Stimulated activated CD8-positive, alpha-beta memory T cell treated with anti-CD3 and anti-CD28 coated beads, Interleukin-4, amount 100 ng/mL, for 24 hours (primary cell): ENCODE measurements at places on chromosomes 3 and 15.

- no peak for DNase-seq
These were observed 945 bp upstream of the PLA2G4F start for GRCh38 chr15:42157381-42157780.

- DNase-seq, result no peak
These were observed 23.0 kb downstream of the SUCNR1 start for GRCh38 chr3:151896246-151897012.

GRCh38 chr3:182912474-182912873, 67.9 kb downstream of the DCUN1D1 start:
- no peak for DNase-seq

- DNase-seq, result no peak
These were observed 365.0 kb downstream of the NLGN1 start for GRCh38 chr3:173762501-173762900.

GRCh38 chr15:84658080-84658787, at the start of gene NMB:
Gene NMB, minus strand, starts transcription at chr15:84658199. Its CDS starts 47 bp downstream, at chr15:84658152.
- DNase-seq, result peak; percentile 72

DNA sequence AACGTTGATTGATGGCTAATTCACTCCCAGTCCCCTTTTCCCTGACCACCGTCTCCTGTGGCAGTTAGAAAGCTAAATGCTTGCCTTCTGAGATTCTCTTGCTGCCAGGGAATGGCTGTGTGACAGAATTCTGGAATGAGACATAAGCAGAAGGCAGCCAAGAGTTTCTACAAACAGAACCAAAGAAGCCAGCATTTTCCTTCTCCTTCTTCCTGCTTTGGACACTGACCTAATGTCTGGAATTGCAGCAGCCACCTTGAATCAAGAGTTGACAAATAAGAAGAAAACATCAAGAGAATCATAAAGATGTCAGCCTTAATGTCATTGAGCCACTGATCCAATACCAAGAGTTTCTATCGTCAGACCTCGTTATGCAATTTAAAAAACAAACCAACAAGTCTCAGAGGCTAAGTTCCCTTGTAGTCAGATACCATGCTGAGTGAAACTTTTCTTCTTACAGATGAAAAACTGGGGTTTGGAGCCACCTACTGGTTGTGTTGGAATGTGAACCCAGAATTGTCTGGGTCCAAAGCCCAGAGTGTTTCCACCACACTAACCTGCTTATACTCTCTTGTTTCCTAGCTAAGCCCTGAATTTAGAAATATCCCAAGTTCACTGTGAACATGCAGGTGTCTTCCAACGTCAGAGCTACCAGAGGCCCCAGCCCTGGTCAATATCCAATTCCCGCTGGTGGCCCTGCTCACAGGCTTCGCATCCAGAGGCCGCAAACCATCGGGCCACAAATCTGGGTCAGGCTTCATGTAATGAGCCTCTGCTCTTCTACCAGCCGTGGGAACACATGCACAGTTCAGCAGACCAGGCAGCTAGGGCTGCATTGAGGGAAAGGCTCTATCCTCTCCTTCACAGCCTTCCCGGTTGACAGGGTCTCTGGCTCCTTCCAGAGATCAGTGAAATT, 42.5 kb downstream of the MCF2L2 start:
- no peak for DNase-seq

DNA sequence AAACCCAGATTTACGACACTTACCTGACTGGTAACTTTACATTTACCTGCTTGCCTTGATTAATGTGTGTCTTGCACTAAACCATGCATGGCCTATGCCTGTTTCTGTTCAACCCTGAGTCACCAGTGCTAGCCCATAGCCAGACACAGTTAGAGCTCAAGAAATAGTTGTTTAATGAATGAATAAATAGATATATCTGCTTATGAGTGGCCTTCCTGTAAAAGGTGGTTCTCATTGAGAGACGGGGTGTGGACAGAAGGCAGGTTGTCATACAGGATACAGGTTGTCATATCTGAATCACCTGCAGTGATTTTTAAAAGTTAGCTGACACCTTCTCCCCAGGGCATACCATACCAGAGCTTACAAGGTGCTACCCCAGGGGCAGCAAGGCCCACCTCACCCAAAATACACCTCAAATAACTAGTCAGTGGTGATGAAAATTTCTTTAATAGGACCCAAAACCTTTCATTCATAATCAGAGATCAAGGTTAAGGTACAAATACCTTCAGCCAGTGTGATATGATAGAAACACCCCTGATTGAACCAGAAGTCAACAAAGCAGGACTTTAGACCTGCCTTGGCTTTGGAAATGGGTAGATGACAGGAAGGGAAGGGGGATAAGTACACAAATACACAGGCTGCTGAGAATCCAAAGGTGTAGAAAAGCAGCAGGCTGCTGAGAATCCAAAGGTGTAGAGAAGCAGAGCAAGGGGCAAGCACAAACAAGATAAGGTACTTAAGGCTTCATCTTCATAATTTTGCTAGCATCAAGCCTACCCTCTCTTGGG, 45.4 kb upstream of the TSC22D2 start:
- DNase-seq, result no peak

DNA sequence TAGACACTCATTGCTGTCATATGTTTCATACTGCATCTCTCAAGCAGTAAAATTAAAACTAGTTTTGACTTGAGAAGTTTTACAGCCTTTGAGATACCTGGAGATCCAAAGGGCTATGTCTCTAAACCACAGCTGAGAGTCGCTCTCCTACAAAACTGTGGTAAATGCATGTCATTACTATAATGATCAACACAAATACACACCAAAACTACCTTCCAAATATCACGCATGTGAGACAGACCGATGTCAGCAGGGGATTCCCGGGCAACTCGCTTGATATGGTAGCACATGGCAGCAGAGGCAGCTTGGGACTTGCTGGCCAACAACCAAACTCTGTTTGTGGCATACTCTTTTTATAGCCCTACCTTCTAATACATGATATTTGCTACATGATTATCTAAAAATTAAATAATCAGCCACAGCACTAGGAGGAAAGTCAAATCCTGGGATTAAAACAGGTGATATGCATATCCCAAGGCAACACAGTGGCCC, 56.3 kb downstream of the PDZRN3 start:
- DNase-seq, result no peak

DNA sequence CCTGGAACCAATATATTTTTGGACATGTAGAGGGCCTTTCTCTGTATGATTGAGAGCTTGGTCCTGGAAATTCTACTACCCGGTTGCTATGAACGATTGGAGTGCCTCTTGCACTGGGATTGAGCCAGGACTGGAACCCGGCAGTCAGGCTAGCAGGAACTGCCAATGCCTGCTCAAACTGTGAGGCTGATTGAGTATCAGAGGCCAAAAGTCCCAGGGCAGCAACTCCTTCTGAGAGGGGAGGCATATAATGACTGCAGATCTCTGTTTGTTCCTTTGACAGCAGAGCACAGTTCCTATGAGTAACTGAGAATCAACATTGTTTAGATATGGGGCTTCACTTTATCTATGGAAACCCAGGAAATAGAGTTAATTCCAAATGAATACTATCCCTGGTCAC, 12.9 kb downstream of the IQCH start:
- DNase-seq, result no peak

- no peak for DNase-seq
These were observed 341.7 kb downstream of the FHIT start for GRCh38 chr3:60909526-60909925.

DNA sequence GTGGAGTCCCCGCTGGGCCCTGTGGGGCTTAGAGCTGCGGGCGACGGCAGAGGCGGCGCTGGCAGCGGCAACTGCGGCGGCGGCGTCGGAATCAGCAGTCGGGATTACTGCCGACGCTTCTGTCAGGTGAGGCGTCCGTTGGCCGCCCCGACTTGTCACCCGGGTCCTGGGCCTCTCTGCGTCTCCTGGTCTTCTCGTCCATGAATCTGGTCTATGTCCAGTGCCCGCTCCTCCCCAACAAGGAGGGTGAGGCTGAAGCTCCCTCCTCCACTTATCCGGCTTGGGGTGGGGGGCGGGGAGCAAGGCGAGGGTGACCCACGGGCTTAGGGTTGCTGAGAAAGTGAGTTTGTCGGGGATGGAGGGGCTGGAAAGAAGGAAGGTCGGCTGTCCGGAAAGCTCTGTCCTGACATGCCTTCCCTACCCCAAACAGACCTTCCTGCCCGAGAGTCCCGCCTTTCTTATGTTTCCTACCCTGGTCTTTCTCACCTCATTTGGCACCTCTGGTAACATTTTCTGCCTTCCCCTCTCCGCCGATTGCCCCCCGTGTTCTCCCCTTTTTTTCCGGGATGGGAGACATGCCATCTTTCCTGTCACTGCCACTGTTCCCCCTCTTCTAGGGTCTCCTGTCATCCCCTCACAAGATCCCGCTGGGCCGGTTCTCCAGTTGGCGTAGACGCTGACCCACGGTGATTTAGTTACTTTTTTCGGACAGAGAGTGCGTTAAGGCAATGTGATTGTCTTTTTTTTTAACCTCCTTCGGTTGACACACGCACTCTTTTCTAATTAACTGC, 520 bp downstream of the ZNF654 start:
- no peak for DNase-seq
